ENCODE measurements at places on chromosomes 6 and 20. TPM values are rescaled to one million over a fixed set of nuclear protein-coding genes. Genes with fewer than 3 reads are reported as not detected.

Gene CLPSL1
- total RNA-seq = not detected

Gene POM121L2
- total RNA-seq = not detected

Gene HECA
- 10.9 TPM for total RNA-seq

Gene C20orf141
- not detected for total RNA-seq

Gene ANGPT4
- not detected for total RNA-seq

Gene TMEM74B
- 21.9 TPM for total RNA-seq

Gene SMLR1
- total RNA-seq = 0.79 TPM

Gene FAM184A
- total RNA-seq = 23.0 TPM

Gene PDE7B
- 0.07 TPM for total RNA-seq

- peak overlapping the region; percentile 85 for H3K4me3 ChIP-seq
- peaks cover 23% of the 10 kb centered on the region for H3K4me1 ChIP-seq
- H3K27me3 ChIP-seq = peaks cover 9% of the 10 kb centered on the region
- H3K27ac ChIP-seq = peak overlapping the region; percentile 96
- no peaks in the 10 kb centered on the region for H3K36me3 ChIP-seq
- no peak for DNase-seq
Measured at GRCh38 chr6:7261852-7262461, 51.0 kb downstream of the SSR1 start.

DNA sequence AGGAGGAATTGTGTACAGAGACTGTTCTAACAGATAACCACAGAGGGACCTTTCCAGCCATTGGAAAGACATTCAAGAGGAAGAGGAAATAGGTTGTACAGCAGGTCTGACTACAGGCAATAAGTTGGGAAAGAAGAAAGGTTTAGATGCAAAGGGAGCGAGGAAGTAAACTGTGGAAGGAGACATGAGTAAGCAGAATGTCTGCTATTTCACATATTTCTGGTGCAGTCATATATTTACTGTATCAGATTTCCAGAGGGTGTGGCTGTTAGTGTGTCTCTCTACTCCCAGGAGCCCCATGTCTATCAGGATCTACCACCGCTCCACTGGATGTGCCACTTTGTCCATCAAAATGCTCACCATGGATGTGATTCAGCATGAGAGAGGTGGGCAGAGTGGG is 25.9 kb downstream of the MRS2 start:
- H3K36me3 ChIP-seq = peaks cover 16% of the 10 kb centered on the region
- peak overlapping the region; percentile 25 for H3K27ac ChIP-seq
- no peak for DNase-seq
- H3K4me1 ChIP-seq = peaks cover 5% of the 10 kb centered on the region

DNA sequence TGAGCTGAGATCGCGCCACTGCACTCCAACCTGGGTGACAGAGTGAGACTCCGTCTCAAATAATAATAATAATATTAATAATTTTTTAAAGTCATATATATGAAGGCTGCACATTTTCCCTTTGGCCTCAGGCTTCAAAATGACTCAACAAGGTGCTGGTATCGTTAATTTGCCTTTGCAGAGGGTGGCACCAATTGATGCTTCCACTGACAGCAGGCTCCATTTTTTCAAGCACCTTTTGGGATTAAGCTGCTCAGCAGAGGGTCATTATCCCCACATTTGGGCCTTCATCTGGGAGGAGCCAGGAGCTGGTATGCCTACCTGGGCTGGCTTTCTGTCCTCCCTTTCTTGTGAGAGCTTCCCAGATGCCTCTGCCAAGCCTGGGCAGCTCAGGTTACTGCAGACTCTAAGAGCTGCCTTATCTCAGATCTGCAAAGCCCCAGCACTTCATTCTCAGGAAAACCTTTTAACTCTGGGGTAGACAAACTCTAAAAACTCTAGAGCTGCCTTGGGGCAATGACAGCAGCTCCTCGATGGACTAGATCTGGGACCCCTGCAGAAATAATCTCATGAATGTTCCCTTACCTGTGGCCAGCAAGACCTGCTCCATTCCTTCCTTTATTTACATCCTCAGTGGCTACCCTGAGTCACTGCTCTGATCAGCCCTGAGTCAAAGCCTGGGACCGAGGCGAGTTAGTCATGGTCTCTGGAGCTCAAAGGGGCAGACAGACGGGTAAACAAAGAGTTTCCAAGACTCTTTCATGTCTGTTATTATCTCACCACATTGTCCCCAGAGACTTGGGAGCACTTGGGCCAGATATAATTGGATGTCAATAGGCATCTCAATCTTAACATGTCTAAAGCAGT is 80.0 kb upstream of the EYA2 start:
- H3K27ac ChIP-seq = peak overlapping the region; percentile 87
- H3K4me3 ChIP-seq = no peak overlapping the region
- peaks cover 7% of the 10 kb centered on the region for H3K4me1 ChIP-seq
- no peaks in the 10 kb centered on the region for H3K36me3 ChIP-seq
- no peak for DNase-seq

- no peak overlapping the region for H3K27ac ChIP-seq
- DNase-seq = no peak
- H3K4me3 ChIP-seq = no peak overlapping the region
- H3K27me3 ChIP-seq = peaks cover 8% of the 10 kb centered on the region
Measured at GRCh38 chr6:142685852-142686506, 259.0 kb downstream of the HIVEP2 start.

- no peaks in the 10 kb centered on the region for H3K36me3 ChIP-seq
- H3K4me1 ChIP-seq = no peaks in the 10 kb centered on the region
- H3K27me3 ChIP-seq = peaks cover 3% of the 10 kb centered on the region
- DNase-seq = no peak
- no peak overlapping the region for H3K27ac ChIP-seq
Measured at GRCh38 chr6:156313037-156313436, 464.1 kb upstream of the ARID1B start.

DNA sequence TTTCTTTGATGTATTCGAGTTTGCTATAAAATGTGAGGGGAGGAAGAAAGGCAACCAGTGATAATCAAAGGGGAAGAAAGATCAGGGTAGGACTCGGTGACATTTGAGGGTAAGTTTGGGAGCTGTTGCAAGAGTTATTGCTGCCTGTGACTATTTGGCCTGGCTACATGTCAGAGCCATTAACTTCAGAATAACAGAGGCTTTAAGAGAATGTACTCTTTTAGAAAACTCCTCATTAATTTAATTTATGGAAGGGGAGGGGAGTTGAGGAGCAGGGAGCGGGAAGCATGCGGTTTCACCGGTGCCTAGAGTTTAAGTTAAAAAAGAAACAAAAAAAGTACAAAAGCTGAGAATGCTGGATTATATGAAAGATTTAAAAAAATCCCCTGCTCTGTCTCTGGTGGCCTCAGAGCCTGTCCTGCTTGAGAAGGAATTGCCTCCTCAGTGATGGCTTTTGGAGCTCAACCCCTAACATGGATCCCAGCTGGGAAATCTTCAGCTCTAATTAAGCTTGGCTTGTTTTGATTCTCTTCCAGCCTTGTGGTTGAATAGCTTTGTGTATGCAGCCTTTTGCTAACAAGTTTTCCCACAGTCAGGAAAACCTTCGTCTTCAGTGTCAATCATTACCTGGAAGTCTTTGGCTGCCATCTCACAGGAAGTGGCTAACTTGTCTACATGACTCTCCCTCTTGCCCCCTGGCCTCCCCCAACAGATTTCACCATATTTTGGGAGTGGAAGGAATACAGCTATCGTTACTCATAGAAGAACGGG is 238.2 kb downstream of the SOX4 start:
- H3K4me3 ChIP-seq = no peak overlapping the region
- no peaks in the 10 kb centered on the region for H3K27me3 ChIP-seq
- H3K4me1 ChIP-seq = peaks cover 41% of the 10 kb centered on the region

GRCh38 chr20:38669688-38670087 is 54.6 kb upstream of the SLC32A1 start:
- H3K4me1 ChIP-seq = peaks cover 6% of the 10 kb centered on the region
- no peaks in the 10 kb centered on the region for H3K36me3 ChIP-seq
- DNase-seq = no peak
- no peak overlapping the region for H3K4me3 ChIP-seq
- H3K27ac ChIP-seq = no peak overlapping the region
- H3K27me3 ChIP-seq = peaks cover 53% of the 10 kb centered on the region

DNA sequence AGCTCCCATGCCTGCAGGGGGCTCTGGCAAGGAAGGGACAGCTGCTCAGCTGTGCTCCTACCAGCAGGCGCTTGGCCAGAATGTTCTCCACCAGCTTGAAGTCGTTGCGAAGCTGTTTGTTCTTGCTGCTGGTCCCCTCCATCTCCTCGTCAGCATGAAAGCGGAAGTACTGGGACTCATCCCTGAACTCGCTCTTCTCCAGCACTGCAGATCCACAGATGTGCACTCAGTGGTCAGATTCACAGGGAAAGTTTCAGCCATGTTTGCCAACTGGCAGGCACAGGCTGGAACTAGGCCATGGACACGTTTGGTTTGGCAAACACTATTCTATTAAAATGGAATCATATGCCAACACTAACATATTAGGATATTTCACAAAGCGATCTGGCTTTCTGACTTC is 167.9 kb downstream of the PREX1 start:
- H3K27me3 ChIP-seq = no peaks in the 10 kb centered on the region
- DNase-seq = no peak
- no peaks in the 10 kb centered on the region for H3K4me1 ChIP-seq

- peak overlapping the region; percentile 69 for H3K27ac ChIP-seq
- no peak overlapping the region for H3K4me3 ChIP-seq
- no peaks in the 10 kb centered on the region for H3K36me3 ChIP-seq
- peaks cover 39% of the 10 kb centered on the region for H3K4me1 ChIP-seq
- no peak for DNase-seq
Measured at GRCh38 chr20:53767206-53767930, 173.7 kb upstream of the ZNF217 start.

GRCh38 chr6:160305926-160306713 is 42.1 kb upstream of the SLC22A3 start:
- DNase-seq = no peak
- H3K27me3 ChIP-seq = no peaks in the 10 kb centered on the region
- H3K4me3 ChIP-seq = no peak overlapping the region
- peaks cover 6% of the 10 kb centered on the region for H3K36me3 ChIP-seq

- peak overlapping the region; percentile 46 for H3K4me3 ChIP-seq
- no peaks in the 10 kb centered on the region for H3K36me3 ChIP-seq
- no peak overlapping the region for H3K27ac ChIP-seq
- H3K4me1 ChIP-seq = peaks cover 9% of the 10 kb centered on the region
- H3K27me3 ChIP-seq = no peaks in the 10 kb centered on the region
Measured at GRCh38 chr6:27126815-27127537, 120.5 kb upstream of the PRSS16 start.

GRCh38 chr6:112899541-112899940 is 552.4 kb downstream of the RFPL4B start:
- H3K4me1 ChIP-seq = no peaks in the 10 kb centered on the region
- no peak for DNase-seq
- H3K27ac ChIP-seq = no peak overlapping the region
- no peak overlapping the region for H3K4me3 ChIP-seq

- no peak for DNase-seq
- no peaks in the 10 kb centered on the region for H3K36me3 ChIP-seq
- H3K27ac ChIP-seq = no peak overlapping the region
Measured at GRCh38 chr20:62744741-62745191, 36.1 kb downstream of the NTSR1 start.

GRCh38 chr6:12598919-12599318 is 117.6 kb upstream of the PHACTR1 start:
- peaks cover 19% of the 10 kb centered on the region for H3K4me1 ChIP-seq
- DNase-seq = no peak
- no peaks in the 10 kb centered on the region for H3K36me3 ChIP-seq
- H3K4me3 ChIP-seq = no peak overlapping the region
- no peaks in the 10 kb centered on the region for H3K27me3 ChIP-seq

DNA sequence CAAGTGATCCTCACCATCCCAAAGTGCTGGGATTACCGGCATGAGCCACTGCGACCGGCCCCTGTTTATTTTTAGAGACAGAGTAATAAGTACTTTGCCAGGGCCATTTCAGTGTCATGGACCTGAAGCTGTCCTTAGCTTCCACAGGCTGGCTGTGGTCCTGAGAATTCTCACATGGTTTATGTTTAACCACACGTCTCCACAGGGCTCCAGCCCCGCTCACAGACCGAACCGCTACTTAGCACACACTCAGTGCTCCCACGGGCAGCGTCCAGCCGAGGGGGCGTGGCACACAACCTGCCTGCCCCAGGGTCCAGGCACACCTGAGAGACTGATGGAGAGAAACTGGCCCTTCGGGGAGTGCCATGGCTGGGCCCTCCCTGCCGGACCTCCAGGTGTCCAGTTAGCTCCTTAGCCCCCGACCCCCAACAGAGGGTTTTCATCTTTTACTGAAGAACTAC is 11.7 kb downstream of the ACSS1 start:
- no peaks in the 10 kb centered on the region for H3K36me3 ChIP-seq
- no peak overlapping the region for H3K4me3 ChIP-seq
- H3K27ac ChIP-seq = no peak overlapping the region
- DNase-seq = no peak

GRCh38 chr6:144475411-144475810 is 190.3 kb downstream of the UTRN start:
- H3K36me3 ChIP-seq = peaks cover 30% of the 10 kb centered on the region
- DNase-seq = no peak
- no peaks in the 10 kb centered on the region for H3K4me1 ChIP-seq
- H3K27ac ChIP-seq = no peak overlapping the region
- H3K4me3 ChIP-seq = no peak overlapping the region

DNA sequence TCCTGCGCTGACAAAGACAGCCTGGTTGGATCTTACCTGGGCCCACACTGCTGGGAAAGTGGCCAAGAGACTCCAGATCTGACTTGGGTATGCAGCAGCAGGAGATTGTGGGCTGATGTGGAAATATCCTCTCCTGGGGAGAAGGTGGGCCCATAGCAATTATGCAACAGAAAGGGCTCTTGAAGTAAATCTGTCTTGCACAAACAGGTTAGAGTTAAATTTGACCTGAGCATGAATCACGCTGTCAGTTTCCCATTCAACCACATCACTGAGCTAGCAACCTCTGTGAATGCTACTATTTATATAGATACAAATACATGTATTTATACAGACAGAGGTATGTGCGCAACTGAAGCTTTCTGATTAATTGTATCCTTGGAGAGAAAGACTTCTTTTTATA is 28.3 kb upstream of the PDYN start:
- DNase-seq = no peak
- H3K4me3 ChIP-seq = no peak overlapping the region
- H3K36me3 ChIP-seq = no peaks in the 10 kb centered on the region

- peak overlapping the region; percentile 88 for H3K4me3 ChIP-seq
- no peaks in the 10 kb centered on the region for H3K27me3 ChIP-seq
- peak overlapping the region; percentile 85 for H3K27ac ChIP-seq
- H3K36me3 ChIP-seq = no peaks in the 10 kb centered on the region
Measured at GRCh38 chr6:166998256-166999144, 697 bp upstream of the CEP43 start.

DNA sequence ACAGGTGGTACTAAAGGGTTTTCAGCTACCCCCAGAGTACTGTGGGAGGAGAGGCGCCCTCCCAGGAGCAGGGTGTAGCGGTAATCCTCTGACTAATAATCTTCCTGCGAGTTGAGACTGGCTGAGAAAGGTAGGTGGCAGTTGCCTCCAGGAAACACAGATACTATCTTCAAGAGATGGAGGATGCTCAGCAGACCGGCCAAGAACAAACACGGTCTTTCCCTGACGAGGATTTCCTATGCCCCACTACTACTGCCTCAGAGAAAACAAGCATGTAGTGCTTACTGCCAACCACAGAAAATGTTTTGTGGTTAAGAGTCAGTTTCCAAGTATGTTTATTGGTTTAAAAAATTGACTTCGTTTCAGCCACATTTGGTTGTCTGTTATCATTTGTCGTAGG is 26.8 kb downstream of the C6orf89 start:
- H3K4me1 ChIP-seq = peaks cover 2% of the 10 kb centered on the region
- H3K27ac ChIP-seq = no peak overlapping the region
- no peak for DNase-seq
- no peak overlapping the region for H3K4me3 ChIP-seq
- no peaks in the 10 kb centered on the region for H3K27me3 ChIP-seq

Data from progenitor cell of endocrine pancreas (in vitro differentiated cells).